ENCODE measurements at places on chromosomes 11 and 22.

DNA sequence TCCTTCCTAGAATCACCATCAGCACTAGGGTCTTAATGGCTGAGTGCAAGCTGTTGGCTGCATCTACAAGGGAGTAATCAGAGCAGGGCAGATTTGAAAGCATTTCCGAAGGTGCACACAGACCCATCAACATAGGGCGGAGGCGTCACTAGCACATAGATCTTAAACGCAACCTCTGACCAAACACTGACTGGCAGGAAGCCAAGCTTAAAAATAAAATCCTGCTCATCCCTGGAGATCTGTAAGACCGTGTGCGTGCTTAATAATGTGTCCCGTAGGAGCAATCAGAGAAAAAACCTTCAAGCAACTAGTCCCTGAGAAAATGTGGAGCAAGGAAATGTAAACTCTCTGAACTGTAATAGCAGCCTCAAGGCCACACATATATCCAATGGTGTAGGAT lies 470.5 kb downstream of the ETS1 start:
- no peak for DNase-seq

- no peak for DNase-seq
These were observed 169.5 kb upstream of the CADM1 start for GRCh38 chr11:115673720-115674119.

DNA sequence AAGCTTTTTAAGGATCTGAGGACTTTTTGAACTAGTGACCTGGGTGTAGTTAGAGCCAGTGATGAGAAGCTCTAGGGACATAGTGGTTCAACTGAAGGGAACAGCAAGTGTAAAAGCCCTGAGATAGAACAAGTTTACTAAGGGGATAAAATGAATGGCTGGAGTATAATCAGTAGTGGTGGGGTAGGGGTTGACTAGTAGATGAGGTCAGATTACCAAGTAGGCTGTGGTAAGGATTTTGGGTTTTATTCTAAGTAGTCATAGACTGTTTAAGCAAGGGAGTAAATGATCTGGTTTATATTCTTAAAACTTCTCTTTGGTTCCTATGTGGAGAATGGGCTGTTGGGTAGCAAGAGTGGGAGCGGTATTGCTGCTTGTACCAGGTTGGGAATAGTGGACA lies 15.3 kb downstream of the TRIM44 start:
- no peak for DNase-seq

DNA sequence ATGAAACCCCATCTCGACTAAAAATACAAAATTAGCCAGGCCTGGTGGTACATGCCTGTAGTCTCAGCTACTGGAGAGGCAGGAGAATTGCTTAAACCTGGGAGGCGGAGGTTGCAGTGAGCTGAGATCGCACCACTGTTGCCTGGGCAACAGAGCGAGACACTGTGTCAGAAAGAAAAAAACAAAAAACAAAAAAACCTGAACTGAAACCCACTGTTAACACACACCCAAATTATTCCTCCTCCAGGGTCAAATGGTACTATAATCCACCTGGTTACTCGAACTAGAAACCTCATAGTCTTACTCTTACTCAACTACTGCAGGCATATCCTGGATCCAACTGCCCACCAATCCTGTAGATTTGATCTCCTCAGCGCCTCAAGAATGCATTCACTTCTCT lies 35.5 kb downstream of the USP28 start:
- DNase-seq: no peak

- DNase-seq: no peak
These were observed 30.6 kb downstream of the MED15 start for GRCh38 chr22:20537983-20538382.

DNA sequence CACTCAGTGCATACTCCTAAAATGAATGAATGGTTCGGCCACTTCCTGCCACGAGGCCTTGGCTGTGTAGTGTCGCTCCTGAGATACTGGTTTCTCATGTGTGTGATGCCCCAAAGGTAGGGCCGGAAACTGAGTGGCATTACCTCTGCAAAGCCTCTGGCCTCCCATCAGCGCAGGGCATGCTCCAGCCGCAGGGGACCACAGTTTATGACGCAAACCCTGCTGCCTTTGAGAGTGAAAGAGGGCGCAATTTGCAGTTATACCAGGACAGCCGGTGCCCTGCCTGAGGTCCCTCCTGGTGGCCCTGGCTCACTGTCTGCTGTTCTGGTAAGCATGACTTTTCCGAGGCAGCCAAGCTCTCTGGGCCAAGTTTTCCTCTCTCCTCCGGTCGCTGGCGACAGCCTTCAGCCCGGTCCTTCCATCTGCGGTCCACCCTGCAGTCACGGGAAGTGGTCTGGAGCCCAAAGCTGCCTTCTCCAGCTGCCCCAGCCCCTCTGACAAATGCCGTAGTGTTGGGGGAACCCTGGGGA lies 2.4 kb upstream of the FGF3 start:
- no peak for DNase-seq

DNA sequence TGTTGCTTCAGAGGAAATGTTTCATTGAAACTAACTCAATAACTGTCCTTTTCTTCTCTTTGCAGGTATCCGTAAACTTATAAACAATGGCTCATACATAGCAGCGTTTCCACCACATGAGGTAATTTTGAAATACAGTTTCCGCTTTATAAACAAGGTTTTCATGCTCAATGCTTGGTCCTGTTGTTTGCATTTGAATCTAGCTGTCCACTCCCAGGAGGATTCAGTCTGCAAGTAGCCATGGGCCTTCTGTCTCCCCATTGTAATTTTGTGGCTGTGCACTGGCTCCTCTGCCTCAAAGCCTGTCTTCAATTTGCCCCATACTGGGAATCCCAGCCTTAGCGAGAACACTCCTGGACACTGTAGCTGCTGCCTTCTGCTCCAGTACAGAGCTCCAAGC lies 34.7 kb downstream of the MUC15 start:
- DNase-seq: no peak

GRCh38 chr11:8294251-8294935 lies 30.7 kb upstream of the LMO1 start:
- DNase-seq: no peak

DNA sequence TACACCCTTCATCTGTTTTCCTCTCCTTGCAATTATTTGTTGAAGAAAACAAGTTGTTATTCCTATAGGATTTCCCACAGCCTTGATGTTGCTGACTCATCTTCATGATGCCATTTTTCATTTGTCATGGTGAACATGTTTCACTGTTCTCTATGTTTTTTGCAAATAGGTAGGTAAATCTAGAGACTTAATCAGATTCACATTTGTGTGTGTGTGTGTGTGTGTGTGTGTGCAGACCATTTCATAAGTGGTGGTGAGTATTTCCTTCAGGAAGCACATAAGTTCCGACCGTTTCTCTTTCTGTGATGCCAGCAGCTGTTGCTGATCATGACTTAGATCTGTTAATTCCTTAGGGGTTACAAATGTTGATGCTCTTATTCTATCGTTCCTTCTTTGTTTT lies 80.3 kb upstream of the IZUMO1R start:
- DNase-seq: no peak

- DNase-seq: no peak
These were observed 2.0 kb downstream of the DHCR7 start for GRCh38 chr11:71446150-71446549.

DNA sequence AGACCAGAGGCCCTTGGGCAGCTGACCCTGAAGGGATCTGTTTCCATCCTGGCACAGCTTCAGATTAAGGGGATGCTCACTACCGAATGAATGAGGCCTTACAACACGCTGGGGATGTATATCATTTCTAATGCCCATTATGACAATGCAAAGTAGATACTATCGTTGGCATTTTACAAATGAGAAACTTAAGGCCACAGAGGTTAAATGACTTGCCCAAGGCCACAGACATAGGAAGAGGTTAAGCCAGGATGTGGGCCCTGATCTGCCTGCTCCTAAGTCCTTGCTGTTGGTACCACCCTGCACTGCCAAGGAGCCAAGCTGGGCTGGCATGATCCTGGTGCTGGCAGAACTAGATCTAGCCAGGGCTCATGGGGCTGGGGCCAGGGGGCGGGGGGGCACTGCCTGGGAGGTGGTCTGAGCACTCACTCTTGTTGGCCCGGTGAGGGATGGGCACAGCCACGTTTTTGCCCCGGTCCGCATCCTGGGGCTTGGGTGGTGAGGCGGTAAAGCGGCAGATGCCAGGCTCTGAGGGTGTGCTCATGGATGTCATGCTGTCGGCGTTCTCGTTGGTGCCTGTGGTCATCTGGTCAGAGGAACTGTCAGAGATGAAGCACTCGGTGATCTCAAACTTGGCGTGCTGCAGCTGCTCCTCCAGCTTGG lies 102.8 kb downstream of the CEP164 start:
- DNase-seq: no peak

DNA sequence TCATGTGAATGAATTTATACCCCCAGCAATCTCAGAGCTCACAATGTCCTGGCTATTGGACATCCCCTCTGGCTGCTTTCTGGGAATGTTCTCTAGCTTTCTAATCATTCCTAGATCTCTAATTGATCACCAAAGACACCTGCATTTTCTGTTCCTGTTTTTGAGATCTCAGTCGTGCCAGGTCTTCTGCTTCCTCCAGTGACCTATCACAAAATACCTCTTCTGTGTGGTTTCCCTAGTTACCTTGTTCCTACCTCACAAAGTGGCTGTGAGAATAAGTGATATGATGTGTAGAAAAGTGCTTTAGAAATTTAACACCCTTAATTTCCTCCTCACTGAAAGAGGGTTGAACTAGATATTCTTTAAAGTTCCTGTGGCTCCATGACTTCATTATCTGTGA lies 92.2 kb downstream of the LUZP2 start:
- no peak for DNase-seq

Measured in activated CD4-positive, alpha-beta T cell treated with anti-CD3 and anti-CD28 coated beads, Interleukin-2, amount 50 U/mL, for 24 hours (primary cell).